ENCODE measurements at places on chromosomes 1 and 21. TPM values are rescaled to one million over a fixed set of nuclear protein-coding genes. Genes with fewer than 3 reads are reported as not detected.
A peak's percentile ranks its signal among the peaks of the same experiment; 100 is the strongest.

- H3K36me3 ChIP-seq, result peaks cover 55% of the 10 kb centered on the region
- H3K4me3 ChIP-seq, result no peak overlapping the region
- H3K27me3 ChIP-seq, result no peaks in the 10 kb centered on the region
Observed at GRCh38 chr21:45264912-45265515, 22.7 kb downstream of the POFUT2 start.

DNA sequence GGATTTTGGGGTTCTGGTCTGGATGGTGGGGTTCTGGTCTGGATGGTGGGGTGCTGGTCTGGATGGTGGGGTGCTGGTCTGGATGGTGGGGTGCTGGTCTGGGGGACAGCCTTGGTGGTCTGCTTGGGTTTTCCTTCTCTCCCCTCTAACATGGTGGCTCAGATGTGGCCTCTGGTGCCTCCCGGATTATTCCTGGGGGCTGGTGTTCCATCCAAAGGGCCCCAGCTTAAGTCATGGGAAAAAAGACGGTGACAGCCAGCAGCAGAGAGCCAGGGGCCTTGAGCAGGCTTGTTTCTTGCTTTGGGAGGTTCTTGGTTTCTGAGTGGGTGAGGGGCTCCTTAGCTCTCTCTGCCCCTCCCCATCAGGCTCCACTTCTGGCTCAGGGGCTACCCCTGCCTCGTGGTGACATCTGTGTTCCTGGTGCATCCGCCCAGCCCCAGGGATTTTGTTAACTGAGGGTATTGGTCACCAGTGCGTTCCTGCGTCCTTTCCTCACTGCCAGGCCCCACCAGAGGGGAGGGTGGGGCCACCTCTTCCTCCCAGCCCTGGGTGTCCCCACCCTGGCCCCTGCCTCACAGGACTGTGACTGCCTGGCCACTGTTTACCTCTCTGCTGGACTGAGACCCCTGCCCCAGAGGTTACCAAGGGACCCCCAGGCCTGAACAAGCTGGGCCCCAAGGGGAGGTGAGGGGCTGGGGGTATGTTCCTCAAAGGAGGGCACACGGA, 43.2 kb upstream of the ACTRT2 start:
- H3K4me3 ChIP-seq, result no peak overlapping the region
- no peak for DNase-seq
- no peak overlapping the region for H3K27ac ChIP-seq
- no peaks in the 10 kb centered on the region for H3K27me3 ChIP-seq

GRCh38 chr1:26938659-26939025, 17.1 kb downstream of the NUDC start:
- H3K36me3 ChIP-seq, result no peaks in the 10 kb centered on the region
- H3K4me3 ChIP-seq, result no peak overlapping the region
- no peak overlapping the region for H3K27ac ChIP-seq
- H3K4me1 ChIP-seq, result no peaks in the 10 kb centered on the region
- no peaks in the 10 kb centered on the region for H3K27me3 ChIP-seq

DNA sequence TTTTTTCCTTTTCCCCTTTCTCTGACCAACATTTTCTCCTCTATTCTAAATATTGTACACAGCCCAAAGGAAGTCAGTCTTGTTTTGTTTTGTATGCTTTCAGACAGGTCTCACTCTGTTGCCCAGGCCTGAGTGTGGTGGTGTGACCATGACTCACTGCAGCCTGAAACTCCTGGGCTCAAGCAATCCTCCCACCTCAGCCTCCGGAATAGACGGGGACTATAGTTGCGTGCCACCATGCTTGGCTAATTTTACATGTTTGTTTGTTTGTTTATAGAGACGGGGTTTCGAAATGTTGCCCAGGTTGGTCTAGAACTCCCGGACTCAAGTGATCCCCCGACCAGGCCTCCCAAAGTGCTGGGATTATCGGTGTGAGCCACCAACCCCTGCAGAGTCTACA, 72.8 kb downstream of the NRIP1 start:
- H3K4me1 ChIP-seq, result peaks cover 42% of the 10 kb centered on the region
- H3K36me3 ChIP-seq, result no peaks in the 10 kb centered on the region
- H3K27ac ChIP-seq, result no peak overlapping the region
- H3K4me3 ChIP-seq, result no peak overlapping the region
- no peak for DNase-seq

SFPQ gene
- total RNA-seq, result 197 TPM

DNA sequence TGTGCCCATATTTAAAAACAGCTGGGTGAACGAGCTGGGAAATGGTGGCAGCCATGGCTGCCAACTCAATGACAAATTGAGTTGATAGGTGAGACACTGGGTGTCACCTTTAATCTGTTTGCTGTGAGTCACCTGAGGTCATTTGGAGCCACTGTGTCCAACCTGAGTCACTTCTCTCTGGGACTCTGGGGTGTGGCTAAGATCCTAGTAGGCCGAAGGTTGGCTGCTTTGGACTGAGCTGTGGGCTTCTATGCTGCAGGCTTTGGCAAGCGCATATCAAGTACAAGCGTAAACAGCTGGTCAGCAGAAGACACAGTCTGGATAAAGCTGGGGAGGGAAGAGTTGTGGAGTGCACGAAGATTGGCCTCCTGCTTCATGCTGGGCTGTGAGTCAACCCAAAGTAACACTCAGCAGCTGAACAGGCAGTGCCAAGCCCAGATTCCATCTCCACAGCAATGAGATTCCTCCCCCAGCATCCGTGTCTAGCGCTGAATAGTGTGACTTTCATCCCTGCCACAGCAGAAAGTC, 24.0 kb downstream of the TEX35 start:
- H3K27ac ChIP-seq, result no peak overlapping the region
- H3K36me3 ChIP-seq, result no peaks in the 10 kb centered on the region
- no peaks in the 10 kb centered on the region for H3K27me3 ChIP-seq
- H3K4me3 ChIP-seq, result no peak overlapping the region
- peak; percentile 88 for DNase-seq

GRCh38 chr1:222454782-222455181, 93.1 kb downstream of the HHIPL2 start:
- H3K27ac ChIP-seq, result peak overlapping the region; percentile 39
- H3K4me3 ChIP-seq, result peak overlapping the region; percentile 17
- DNase-seq, result no peak

UQCRH gene
- 175 TPM for total RNA-seq

DNA sequence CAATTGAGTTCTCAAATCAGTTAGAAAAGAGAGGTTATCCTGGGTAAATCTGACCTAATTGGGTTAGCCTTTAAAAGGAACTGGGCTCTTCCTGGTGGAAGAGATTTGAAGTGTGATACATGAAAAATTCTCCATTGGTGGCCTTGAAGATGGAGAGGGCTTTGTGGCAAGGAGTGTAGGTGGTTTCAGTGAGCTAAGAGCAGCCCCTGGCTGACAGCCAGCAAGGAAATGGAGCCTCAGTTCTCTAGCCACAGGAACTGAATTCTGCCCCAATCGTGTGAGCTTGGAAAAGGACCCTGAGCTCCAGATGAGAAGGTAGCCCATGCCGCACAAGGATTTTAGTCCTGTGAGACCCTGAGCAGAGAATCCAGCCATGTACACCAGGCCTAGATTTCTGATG, 12.7 kb upstream of the HYI start:
- no peak overlapping the region for H3K27ac ChIP-seq
- no peaks in the 10 kb centered on the region for H3K27me3 ChIP-seq
- no peak overlapping the region for H3K4me3 ChIP-seq
- no peak for DNase-seq
- no peaks in the 10 kb centered on the region for H3K4me1 ChIP-seq

GRCh38 chr1:56360021-56360420, 219.3 kb downstream of the PLPP3 start:
- H3K4me3 ChIP-seq, result no peak overlapping the region
- no peaks in the 10 kb centered on the region for H3K36me3 ChIP-seq
- H3K27ac ChIP-seq, result no peak overlapping the region
- no peaks in the 10 kb centered on the region for H3K4me1 ChIP-seq
- no peak for DNase-seq
- no peaks in the 10 kb centered on the region for H3K27me3 ChIP-seq

CRP gene
- total RNA-seq, result not detected

GRCh38 chr1:40389871-40390560, 16.5 kb downstream of the SMAP2 start:
- H3K27me3 ChIP-seq, result no peaks in the 10 kb centered on the region
- H3K27ac ChIP-seq, result peak overlapping the region; percentile 69
- no peak for DNase-seq
- no peak overlapping the region for H3K4me3 ChIP-seq
- peaks cover 69% of the 10 kb centered on the region for H3K4me1 ChIP-seq
- H3K36me3 ChIP-seq, result no peaks in the 10 kb centered on the region

GRCh38 chr21:39184050-39184980, 1.1 kb upstream of the PSMG1 start:
- peak overlapping the region; percentile 94 for H3K27ac ChIP-seq
- peak overlapping the region; percentile 86 for H3K4me3 ChIP-seq
- no peaks in the 10 kb centered on the region for H3K27me3 ChIP-seq
- peaks cover 18% of the 10 kb centered on the region for H3K4me1 ChIP-seq

GRCh38 chr21:31659286-31659535, 282 bp upstream of the SOD1 start:
- H3K27me3 ChIP-seq, result no peaks in the 10 kb centered on the region
- peak overlapping the region; percentile 83 for H3K27ac ChIP-seq
- H3K4me1 ChIP-seq, result peaks cover 50% of the 10 kb centered on the region
- no peak for DNase-seq
- H3K4me3 ChIP-seq, result peak overlapping the region; percentile 78

DNA sequence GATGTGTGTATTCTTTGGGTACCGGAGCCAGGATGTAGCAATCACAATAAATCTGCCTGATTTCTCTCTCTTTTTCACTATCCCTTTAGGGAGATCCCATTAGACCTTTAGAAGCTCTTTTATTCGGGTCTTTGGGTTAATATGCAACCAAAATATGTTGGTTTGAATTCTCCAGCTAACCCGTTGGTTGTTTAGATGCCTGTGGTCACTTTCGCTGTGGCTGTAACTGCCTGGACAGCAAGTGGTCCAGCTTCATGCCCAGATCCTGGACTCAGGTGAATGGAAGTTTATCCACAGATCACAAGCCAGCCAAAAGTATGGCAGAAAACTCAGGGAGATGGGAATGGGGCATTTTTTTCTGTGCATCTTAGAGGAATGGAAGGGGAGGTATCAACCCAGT, 12.3 kb downstream of the KAZN start:
- DNase-seq, result no peak
- no peaks in the 10 kb centered on the region for H3K27me3 ChIP-seq
- H3K27ac ChIP-seq, result no peak overlapping the region
- H3K36me3 ChIP-seq, result no peaks in the 10 kb centered on the region
- no peak overlapping the region for H3K4me3 ChIP-seq
- H3K4me1 ChIP-seq, result no peaks in the 10 kb centered on the region

DNA sequence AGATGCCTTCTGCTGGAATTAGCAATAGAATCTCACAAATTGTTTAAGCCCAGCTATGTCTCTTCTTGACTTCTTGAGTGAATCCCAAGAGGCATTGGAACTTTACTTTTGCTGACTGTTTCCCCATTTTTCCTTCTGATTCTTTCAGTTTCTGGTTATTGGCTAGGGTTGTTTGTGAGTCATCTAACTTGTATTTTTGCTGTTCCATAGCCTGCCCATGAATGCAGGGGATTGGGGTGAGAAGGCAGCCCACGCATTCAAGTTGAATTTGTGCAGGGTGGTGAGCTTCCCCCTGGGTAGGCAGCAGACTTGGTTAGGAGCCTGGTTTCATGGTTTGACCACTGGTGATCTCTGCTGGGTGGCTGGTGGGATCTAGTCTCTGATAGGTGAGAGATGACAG, 10.4 kb upstream of the KLF17 start:
- no peaks in the 10 kb centered on the region for H3K36me3 ChIP-seq
- no peaks in the 10 kb centered on the region for H3K4me1 ChIP-seq
- no peak overlapping the region for H3K4me3 ChIP-seq
- no peaks in the 10 kb centered on the region for H3K27me3 ChIP-seq

DNA sequence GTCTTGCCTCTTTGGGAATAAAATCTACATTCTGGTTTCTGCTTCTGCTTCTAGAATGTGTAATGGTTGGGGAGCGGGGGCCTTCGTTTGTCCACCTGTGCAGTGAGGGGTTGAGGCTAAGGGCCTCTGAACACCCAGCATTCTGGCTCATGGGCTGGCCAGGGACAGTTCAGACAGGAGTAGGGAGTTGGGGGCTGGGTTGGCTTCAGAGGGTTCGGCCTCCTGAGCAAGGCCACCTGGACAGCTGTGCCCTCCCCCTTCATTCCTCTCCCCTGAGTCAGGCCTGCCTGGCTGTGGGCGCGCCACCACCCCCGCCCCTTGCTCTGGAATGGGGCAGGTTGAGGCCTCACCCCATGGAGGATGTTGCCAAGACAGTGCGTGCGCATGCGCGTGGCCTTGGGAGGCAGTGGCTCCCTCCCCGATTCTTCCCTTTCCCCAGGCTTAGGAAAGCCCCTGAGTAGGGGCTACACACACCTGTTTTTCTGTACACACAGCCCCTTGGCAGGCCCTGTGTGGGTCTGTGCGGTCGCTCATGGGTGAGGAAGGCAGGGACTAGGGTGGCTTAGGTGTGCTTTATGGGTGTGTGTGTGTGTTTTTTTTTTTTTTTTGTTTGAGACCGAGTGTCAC, 57.0 kb downstream of the YARS1 start:
- no peak overlapping the region for H3K4me3 ChIP-seq
- no peaks in the 10 kb centered on the region for H3K27me3 ChIP-seq
- H3K27ac ChIP-seq, result peak overlapping the region; percentile 84
- no peaks in the 10 kb centered on the region for H3K36me3 ChIP-seq

DNA sequence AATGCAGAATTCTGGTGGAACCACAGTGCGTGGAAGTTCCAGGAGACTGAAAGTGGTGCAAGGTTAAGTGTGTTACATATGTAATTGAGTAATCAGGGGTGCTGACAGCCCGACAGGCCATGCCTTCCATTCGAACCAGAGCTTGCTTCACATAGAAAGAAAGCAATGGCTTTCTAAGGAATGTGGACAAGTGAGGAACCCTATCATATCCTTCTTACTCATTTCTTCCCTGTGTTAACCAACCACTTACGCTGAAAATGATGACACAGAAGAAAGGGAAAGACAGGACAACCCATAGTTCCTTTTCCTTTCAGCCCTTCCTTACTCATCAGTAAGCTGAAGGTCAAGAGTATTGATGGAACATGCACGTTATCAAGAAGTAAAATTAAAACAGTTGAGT, 48.1 kb upstream of the KCNA3 start:
- no peaks in the 10 kb centered on the region for H3K4me1 ChIP-seq
- H3K36me3 ChIP-seq, result no peaks in the 10 kb centered on the region
- no peak overlapping the region for H3K4me3 ChIP-seq
- no peak overlapping the region for H3K27ac ChIP-seq
- no peak for DNase-seq

DNA sequence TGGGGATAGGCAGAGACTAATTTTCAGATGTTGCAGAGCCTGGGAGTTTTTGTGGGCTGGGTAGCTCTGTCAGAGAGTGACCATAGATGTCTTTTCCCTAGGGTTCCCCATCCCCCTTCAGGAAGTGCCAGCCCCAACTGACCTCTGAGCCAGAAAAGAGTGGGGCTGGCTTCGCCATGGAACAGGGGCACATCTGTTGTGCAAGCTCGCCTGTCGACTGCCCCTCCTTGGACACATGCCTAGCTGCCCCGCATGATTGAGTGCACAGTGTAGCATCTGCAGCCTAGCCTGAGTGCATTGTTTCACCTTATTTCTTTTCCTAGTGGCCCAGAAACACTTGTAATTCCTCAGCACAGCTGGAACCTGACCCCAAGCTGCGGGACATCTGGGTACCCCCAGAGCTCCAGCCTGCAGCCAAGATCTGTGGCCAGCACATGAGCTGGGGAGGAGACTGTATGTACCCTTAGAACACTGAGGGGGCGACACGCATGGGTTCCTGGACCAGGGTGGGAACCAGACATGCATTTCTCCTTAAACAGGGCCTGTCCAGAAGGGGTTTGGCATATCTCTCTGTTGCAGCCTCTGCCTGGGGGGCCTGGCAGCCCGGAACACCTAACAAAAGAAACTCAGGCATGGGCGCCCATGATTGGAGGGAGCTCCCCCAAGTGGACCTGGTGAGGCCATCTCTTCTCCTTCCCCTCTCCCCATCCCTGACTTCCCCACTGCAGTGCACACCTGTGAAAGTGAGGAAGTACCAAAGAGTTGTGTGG, 55.2 kb downstream of the SYT14 start:
- H3K4me1 ChIP-seq, result no peaks in the 10 kb centered on the region
- no peak overlapping the region for H3K27ac ChIP-seq
- no peaks in the 10 kb centered on the region for H3K36me3 ChIP-seq
- H3K4me3 ChIP-seq, result no peak overlapping the region
